ENCODE measurements at places on chromosomes 2 and 18.

DNA sequence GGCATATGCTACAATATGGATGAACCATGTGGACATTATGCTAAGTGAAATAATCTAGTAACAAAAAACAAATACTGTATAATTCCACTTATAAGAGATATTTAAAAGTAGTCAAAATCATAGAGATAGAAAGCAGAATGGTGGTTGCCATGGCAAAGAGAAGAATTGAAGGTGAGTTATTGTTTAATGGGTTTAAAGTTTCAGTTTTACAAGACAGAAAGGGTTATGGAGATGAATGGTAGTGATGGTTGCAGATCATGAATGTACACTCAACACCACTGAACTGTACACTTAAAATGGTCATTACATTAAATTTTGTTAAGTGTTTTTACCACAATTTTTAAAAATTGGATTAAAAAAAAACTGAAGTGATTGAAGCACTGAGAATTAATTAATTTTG, 298.2 kb upstream of the ZC3H15 start:
- no peak for DNase-seq

- no peak for DNase-seq
Measured at GRCh38 chr18:47911877-47912276, 18.6 kb downstream of the SMAD2 start.

GRCh38 chr2:222769446-222769845, 91.4 kb upstream of the ACSL3 start:
- no peak for DNase-seq

GRCh38 chr2:213187833-213188532, 36.6 kb upstream of the IKZF2 start:
- DNase-seq, result no peak

DNA sequence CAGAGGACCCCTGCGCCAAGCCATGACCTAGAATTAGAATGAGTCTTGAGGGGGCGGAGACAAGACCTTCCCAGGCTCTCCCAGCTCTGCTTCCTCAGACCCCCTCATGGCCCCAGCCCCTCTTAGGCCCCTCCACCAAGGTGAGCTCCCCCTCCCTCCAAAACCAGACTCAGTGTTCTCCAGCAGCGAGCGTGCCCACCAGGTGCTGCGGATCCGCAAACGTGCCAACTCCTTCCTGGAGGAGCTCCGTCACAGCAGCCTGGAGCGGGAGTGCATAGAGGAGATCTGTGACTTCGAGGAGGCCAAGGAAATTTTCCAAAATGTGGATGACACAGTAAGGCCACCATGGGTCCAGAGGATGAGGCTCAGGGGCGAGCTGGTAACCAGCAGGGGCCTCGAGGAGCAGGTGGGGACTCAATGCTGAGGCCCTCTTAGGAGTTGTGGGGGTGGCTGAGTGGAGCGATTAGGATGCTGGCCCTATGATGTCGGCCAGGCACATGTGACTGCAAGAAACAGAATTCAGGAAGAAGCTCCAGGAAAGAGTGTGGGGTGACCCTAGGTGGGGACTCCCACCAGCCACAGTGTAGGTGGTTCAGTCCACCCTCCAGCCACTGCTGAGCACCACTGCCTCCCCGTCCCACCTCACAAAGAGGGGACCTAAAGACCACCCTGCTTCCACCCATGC, 3.0 kb downstream of the PROC start:
- DNase-seq, result no peak

GRCh38 chr2:182252534-182252933, 174.3 kb downstream of the PDE1A start:
- no peak for DNase-seq

GRCh38 chr2:160651416-160652200, 158.0 kb upstream of the RBMS1 start:
- DNase-seq, result no peak

GRCh38 chr2:41621095-41621494, 426.7 kb upstream of the PKDCC start:
- no peak for DNase-seq

DNA sequence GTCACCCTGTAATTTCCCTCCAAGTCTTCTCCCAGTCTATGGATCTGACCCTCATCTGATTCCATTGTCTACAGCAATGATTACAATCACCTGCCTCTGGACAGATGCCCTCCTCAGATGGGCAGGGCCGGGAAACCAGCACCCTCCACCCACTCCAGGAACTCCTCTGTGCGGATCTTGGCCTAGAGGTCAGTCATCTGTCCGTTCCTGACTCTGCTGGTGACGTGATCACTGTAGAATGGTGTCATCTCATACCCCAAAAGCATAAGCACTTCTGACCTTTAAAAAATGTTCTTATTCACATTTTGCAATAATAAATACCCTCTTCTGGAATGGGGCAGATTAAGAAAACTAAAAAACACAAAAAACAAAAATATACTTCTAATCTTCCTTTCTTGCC, 29.5 kb upstream of the BZW1 start:
- DNase-seq, result no peak

DNA sequence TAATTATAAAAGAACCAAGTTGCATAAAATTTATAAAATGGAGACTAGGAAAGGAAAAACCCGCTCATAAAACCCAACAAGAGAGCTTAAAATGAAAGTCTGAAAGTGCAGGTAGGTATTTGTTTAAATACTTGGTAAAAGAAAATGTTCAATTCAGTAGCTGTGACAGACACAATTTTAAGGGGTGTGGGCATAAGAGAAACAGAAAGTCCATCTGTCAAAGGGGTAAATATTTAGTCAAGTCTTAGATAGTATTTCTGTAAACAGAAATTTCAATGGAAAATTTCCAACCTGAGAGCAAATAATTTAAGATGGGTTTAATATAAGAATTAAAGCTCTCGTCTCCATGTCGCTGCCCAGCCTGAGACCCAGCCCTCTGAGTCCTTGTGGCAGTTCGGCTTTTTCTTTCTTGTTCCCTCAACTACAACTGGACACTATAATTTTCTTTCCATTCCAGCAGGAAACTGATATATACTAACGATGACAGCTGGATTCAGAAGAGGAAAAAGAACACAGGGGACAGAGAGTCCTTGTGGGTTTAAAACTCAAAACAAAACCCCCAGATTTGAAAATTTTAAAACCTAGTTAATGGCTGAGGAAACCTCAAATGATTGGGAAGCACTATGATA, 88.0 kb upstream of the ZFP36L2 start:
- no peak for DNase-seq

DNA sequence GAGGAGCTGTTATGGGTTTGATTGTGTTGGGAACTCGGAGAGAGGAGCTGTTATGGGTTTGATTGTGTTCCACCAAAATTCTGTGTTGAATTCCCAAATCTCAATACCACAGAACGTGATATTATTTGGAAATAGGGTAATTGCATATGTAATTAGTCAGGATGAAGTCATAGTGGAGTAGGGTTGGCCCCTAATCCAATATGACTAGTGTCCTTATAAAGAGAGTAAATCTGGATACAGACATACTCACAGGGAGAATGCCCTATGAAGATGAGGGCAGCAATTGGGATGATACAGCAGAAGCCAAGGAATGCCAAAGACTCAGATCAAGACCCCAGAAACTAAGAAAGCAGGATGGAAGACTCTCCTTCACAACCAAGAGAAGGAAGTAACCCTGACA, 1023.2 kb upstream of the ZEB2 start:
- no peak for DNase-seq

- no peak for DNase-seq
Measured at GRCh38 chr2:203730883-203731282, 24.4 kb downstream of the CD28 start.

- DNase-seq, result no peak
Measured at GRCh38 chr2:201128033-201128432, 12.1 kb downstream of the CFLAR start.

- DNase-seq, result no peak
Measured at GRCh38 chr2:217732992-217733391, 269.8 kb downstream of the TNS1 start.

DNA sequence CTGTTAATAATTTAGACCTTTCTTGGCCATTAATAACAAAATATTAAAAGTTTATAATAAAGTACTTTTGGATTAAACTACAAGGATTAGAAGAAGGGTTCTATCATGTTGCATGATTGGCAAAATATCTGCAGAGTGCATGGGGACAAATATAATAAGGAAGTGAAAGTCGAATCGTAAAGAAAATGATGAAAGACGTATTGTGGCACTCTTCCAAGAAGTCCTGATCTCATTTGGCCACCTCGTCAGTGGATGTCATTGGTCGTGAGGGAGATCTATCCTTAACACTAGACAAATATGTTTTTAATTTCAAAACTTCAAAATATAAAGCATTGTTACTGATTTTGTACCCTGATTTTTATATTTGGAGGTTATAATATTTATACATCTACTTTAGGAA, 197.7 kb upstream of the STON1 start:
- DNase-seq, result no peak

DNA sequence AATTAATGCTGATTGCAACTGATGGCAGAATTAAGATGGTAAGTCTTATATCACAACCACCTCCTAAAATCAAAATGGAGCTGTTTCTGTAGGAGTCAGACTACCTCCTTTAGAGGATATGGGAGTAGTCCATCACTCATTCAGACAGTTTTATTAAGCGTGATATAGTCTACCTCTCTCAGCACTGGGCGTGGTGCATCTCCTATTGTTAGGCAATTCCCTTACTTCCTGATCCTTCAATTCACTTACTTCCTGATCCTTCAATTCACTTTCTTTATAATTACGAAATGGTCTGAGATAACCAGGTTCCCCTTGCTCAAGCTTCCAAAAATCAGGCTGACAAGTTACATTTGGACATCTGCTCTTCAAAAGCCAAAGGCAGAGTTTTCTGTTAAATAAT, 31.9 kb downstream of the ATP8B1 start:
- DNase-seq, result no peak

DNA sequence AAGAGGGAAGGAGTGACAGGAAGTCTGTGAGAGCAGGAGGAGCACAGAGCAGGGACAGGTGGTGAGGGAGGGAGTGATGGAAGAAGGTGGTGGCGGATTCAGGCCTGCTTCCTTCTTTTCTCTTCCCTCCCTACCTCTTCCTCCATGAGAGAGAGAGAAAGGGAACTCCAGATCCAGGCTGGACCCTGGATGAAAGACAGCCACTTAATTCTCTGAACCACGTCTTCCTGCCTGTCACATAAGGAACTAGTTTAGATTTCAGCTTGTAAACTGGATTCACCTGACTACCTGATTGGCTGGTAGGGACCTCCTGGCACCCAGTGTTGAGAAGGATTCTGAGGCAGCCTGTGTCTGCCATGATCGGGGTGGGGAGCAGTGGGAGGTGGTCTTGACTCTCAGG, 48.9 kb downstream of the PAX8 start:
- no peak for DNase-seq

DNA sequence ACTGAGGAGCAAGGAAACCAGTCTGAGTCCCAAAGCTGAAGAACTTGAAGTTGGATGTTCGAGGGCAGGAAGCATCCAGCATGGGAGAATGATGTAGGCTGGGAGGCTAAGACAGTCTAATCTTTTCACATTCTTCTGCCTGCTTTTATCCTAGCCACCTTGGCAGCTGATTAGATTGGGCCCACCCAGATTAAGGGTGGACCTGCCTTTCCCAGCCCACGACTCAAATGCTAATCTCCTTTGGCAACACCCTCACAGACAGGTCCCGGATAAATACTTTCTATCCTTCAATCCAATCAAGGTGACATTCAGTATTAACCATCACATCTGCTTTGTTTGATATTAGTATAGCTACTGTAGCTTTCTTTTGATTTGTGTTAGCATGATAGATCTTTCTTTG, 27.1 kb downstream of the VRK2 start:
- no peak for DNase-seq

- no peak for DNase-seq
Measured at GRCh38 chr2:12834239-12834638, 117.5 kb downstream of the TRIB2 start.

DNA sequence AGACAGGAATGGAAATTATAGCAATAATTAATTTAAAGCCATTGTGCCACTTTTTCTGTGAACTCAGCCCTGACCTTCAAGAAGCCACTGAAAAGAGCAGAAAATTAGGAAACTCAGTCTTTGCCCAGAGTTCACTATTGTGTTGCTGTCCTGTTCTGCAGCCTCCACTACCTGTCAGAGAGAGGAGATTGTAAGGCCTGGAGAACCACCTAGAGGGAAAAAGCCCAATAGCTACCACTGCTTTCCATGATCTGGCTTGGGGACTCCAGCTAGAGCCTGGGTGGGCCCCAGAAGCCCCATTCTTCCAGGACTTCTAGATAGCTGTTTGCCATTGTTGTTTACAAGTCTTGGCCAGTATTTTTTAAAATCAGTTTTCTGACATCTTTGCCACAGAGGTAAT, 176.1 kb upstream of the KLF7 start:
- DNase-seq, result no peak

GRCh38 chr2:200077210-200077650, 121.8 kb downstream of the MAIP1 start:
- DNase-seq, result no peak

DNA sequence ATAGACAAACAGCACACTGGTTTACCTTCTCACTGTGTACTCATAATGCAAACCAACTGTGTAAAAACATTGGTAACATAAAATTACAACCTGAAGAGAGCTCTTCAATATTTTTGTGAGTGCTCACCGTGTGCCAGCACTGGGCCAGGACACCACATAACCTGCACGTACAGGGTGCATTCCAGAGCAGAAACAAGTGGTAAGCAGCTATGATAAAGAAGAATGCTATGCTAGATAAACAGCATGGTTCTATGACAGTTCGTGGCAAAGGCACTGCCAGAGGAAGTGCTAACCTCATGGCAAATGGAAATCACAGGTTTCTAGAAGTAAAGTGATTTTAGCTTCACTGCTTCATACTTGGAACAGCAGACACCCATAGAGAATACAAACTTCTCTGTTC, 343.5 kb downstream of the MTX2 start:
- no peak for DNase-seq

DNA sequence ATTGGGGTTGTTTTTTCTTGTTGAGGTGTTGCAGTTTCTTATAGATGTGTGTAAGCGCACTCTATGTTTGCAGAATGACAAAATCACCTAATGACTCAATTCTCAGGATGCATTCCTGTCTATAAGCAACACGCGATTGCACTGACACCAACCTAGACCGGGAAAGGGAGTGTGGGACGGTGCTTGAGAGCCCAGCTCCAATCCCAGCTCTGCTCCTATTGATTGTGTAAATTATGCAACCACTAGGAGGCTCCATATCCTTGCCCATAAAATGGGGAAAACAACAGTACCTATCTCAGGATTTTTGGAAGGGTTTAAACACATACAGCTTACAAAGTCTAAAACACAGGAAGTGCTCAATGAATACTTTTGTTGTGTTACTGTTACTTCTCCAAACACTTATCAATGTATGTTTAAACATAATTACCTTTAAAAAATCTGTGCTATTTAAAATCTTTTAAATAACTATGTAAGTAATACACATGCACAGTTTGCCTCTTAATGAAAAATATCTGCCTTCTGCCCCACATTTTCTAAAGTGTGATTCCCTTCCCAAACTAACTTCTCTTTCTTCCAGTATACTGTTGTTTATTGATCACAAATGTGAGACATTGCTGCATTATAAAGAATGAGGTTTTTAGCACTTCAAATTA, 132.5 kb downstream of the SPHKAP start:
- DNase-seq, result no peak

DNA sequence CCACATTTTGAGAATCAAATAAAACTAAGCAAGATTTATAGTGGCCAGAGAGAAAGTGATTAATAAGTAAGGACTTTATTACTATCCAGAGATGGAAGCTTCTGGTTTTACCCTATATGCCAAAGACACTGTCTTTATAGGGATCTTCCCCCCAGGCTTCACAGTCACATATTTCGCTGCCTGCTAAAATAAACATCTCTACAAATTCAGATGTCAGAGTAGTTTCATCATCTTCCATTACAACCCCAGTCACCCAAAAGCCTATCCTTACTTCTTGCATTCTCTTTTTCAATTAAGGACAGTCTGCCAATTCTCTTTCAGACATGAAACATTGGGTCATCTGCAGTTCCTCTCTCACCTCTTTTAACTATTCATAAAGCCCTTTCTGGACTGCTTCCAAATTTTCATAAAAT, 28.3 kb downstream of the CREB1 start:
- DNase-seq, result no peak
